Stimulated activated CD8-positive, alpha-beta memory T cell treated with anti-CD3 and anti-CD28 coated beads, Interleukin-4, amount 100 ng/mL, for 4 hours (primary cell): ENCODE measurements at places on chromosomes 11 and 22.

- peak; percentile 73 for DNase-seq
Observed at GRCh38 chr22:31292236-31292989, at the start of gene PIK3IP1. TSS of gene PIK3IP1 (minus strand) at chr22:31292488. CDS start at chr22:31292344, 144 bp downstream.

DNA sequence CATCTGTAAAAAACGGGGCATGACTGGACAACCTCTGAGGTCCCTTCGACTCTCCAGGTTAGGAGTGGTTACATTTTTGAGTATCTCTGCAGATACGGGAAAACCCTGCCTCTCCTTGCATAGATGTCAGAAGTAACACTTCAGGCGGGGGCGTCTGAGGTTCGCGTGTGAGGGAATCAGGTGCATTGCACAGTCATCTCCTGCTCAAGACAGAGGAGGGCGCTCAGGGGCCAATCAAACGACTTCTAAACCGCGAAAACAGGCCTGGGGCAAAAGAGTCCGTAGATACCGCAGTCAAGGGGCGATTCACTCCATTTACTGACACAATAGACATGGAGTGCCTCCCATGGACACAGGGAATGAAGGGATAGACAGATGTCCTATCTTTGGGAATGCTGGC is 31.7 kb downstream of the KIRREL3 start:
- DNase-seq: no peak

DNA sequence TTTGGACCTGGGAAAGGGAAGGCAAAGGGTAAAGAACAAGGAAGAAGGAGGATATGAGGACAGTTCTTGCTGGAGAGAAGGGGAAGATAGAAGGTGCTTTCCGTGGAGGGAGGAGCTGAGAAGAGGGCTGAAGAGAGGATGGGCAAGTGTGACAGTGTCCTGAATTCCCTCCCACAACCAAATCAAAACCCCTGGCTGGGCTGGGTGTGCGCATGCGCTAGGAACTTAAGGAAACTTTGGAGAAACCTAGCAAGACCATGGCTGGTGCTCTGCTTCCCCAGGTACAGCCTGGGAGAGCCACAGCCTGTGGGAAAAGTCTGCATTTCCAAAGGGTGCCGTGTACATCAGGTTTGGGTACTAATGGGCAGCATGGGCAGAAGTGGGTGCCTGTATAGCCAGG is 29.0 kb upstream of the FJX1 start:
- no peak for DNase-seq

GRCh38 chr11:94276943-94277342 is 27.4 kb upstream of the IZUMO1R start:
- DNase-seq: no peak

DNA sequence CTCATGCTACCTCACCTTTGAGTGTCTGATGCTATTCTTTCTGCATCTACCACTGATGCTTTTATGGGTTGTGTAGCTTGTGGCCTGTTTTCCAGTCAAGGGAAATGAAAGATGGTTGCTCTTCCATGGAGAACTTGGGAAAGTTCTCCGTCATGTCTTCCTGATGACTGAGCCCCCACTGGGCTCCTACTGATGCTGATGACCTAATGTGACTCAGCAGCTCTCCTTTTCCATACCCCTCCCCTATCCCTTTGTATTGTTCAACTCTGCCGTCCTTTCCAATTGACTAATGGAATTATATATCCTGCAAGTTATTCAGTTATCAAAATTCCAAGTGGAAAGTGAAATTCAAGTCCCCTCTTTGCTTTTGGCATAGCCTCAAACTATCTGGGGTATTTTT is 44.7 kb downstream of the REXO2 start:
- DNase-seq: no peak

DNA sequence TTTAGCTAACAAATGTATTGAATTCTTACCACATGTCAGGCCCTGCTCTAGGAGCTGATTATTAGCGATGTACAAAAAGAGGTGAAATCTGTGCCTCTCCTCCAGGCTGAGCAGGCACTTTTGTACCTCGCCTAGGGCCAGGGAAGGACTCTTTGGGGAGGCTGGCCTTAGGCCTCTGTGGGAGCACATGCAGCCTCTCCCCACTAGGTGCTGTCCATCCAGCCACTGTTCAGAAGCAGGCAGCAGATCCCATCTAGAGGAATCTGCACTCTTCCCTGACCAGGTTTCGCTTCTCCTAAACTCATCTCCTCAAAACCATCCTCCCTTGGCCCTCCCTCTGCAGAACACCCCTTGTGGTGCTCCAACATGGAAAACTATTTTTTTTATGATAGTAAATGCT is 51.9 kb upstream of the WT1 start:
- DNase-seq: no peak
